Vagina (tissue), 2 donors: ENCODE measurements at places on chromosomes 1 and 21.

GRCh38 chr1:207962716-207963426 is 51.9 kb upstream of the CD34 start:
- DNase-seq: peak; percentile 93

- no peak for DNase-seq
Measured at GRCh38 chr21:45988366-45989347, 7.1 kb downstream of the COL6A1 start.

DNA sequence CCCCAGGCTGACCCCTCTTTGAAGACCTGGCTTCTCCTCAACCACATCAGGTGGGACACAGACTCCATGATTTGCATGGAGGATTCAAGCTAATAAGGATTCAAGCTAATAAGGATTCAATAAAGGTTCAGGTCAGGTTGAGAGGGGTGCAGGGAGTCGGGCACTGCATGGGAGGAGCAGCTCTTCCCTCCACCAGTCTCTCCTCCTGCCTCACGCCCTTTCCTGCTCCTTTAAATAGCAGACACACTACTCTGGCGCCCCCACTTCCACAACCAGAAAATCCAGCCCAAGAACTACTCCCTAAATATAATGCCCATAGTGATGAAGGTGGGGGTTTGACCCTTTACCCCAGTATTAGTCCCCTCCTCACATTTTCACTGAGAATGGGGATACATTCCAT is 7.1 kb downstream of the MEX3A start:
- DNase-seq: no peak

DNA sequence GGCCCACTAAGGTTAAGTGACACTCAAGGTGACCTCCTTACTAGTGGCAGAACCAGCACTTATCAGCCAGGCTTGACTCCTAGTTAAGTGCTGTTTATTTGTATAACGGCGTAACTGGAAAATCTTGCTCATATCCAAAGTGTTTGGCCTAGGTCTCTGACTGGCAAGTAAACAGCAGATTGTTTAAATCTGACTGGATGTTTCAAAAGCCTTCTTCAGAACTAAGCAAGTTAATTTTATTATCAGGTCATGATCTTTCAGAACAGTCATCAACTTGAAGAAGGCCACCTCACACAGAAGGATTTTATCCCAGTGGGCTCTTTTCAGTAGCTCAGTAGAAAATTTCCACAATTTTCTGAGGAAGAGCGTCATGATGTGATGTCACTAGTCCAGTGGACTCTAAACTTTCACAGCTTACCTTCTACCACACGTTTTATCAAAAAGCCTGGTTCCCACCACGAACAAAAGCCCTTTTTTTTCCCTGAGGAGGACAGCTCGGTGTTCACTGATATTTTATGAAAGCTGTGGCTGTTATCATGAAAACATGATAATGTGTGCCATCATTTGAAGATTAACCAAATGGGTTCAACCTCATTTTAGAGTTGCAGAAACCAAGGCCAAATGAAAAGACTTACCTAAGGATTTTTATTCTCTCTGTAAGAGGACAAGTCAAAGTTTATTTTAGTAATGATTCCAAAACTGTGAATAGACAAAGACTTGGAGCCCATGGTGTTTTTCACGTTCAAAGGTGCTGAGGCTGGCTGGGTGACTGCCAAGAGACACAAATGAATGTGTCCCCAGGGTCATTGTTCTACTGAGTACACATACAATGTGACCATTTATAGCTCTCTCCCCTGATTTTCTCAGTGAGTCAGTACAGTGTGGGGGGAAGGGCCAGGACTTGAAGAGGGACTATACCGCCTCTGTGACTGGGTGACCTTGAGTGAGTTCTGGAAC is 9.1 kb downstream of the SGIP1 start:
- DNase-seq: no peak

GRCh38 chr1:220409771-220410595 is 118.0 kb upstream of the MARK1 start:
- DNase-seq: no peak

GRCh38 chr1:5938101-5938646 is 54.1 kb downstream of the NPHP4 start:
- DNase-seq: peak; percentile 81

DNA sequence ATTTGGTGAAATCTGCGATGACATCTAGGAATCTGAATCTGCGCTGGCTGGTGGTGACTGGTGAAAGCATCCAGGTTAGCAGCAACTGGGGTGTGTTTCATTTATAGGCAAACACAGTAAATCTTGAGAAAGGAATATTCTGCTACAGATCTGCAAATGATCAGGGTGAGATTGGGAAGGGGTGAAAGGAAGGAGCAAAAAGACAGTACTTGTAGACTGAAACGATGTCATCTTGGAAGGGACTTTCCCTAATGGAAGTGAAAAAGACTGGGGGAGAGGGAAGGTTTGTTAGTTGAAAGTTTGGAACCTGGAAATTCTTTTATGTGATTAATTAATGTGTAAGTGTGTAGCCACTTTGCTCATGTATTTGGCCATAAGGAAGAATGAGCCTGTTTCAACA is 228.3 kb downstream of the FMN2 start:
- no peak for DNase-seq

DNA sequence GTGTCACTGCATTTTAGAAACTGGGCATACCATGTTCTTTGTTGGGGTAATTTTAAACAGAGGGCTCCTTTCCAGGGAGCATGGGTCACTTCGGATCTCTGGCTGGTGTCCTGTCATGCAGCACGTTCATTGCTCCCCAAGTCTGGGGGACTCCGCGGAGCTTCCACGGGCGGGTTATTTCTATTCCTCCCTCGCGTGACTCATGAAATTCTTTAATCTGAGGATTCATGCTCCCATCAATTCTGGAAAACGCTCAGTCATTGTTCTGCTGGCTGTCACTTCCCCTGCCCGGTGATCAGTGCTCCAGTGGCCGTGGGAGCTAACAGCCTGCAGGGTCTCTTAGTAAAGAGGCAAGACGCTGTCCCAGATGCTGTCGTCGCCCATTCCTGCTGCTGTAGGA is 28.1 kb downstream of the CFAP74 start:
- no peak for DNase-seq

DNA sequence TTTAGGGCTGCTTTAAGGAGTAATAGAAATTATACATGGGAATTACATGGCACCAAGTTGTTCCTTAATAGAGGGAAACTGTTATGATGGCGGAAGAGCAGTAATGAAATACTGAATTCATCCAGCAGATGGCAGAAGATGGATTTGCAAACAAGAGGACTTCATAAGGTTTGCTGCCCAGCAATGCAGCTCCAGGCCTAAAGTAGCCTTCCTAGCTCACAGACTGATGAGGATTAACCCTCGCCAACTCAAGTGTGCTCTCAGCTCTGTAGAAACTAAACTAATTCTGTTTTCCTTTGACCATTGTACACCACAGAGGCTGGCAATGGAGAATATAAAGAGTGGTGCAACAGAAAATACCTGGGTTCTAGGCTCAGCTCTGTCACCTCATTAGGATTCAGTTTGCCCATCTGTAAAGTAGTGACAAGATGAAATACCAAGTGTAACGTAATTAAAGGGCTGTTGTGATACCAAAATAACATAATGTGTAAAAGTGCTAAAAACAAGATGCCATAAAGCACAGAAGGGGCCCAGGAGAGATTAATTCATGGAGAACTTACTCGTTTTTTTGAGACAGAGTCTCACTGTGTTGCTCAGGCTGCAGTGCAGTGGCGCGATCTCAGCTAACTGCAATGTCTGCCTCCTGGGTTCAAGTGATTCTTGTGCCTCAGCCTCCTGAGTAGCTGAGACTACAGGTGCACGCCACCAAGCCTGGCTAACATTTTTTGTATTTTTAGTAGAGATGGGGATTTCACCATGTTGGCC is 102.4 kb upstream of the SERBP1 start:
- DNase-seq: no peak

GRCh38 chr1:17274186-17275170 is 25.6 kb downstream of the PADI3 start:
- DNase-seq: no peak

DNA sequence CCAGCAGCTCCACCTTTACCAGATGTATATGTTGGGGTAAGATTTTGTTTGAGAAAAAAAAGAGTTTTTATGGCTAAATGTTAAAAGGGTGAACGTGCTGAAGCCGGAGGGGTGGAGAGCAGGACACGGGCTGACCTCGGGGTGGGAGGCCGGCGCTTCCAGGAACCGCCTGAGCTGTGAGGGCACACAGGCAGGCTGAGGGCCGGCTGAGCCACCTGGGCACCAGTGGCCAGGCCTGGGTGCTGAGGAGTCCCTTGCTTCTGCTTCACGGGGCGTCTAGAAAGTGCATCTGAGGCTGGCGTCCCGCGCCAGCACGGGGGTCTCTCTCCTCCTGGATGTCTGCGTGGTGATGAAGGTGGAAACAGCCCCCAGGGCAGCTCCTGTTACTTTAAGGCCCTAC is 33.6 kb upstream of the ADARB1 start:
- DNase-seq: no peak
